ENCODE measurements at places on chromosomes 7 and 10.

DNA sequence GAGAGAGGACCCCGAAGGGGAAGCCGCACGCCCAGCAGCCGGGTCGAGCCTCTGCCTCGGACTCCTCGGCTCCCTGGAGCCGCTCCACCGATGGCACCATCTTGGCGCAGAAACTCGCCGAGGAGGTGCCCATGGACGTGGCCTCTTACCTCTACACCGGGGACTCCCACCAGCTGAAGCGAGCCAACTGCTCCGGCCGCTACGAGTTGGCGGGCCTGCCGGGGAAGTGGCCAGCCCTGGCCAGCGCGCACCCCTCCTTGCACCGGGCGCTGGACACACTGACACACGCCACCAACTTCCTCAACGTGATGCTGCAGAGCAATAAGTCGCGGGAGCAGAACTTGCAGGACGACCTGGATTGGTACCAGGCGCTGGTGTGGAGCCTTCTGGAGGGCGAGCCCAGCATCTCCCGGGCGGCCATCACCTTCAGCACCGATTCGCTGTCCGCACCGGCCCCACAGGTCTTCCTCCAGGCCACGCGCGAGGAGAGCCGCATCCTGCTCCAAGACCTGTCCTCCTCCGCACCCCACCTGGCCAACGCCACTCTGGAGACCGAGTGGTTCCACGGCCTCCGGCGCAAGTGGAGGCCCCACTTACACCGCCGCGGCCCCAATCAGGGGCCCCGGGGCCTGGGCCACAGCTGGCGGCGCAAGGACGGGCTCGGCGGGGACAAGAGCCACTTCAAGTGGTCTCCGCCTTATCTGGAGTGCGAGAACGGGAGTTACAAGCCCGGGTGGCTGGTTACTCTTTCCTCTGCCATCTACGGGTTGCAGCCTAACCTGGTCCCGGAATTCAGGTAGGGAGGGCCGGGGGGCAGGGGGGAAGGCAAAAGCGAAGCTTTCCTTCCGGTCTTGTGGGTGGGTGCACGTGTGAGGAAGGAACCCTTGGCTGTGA is 973 bp downstream of the GPR158 start:
- no peak overlapping the region for H3K4me3 ChIP-seq
- no peak for DNase-seq
- no peak overlapping the region for H3K27ac ChIP-seq
- H3K4me1 ChIP-seq = peaks cover 6% of the 10 kb centered on the region
- H3K36me3 ChIP-seq = peaks cover 2% of the 10 kb centered on the region
- H3K27me3 ChIP-seq = peaks cover 52% of the 10 kb centered on the region

DNA sequence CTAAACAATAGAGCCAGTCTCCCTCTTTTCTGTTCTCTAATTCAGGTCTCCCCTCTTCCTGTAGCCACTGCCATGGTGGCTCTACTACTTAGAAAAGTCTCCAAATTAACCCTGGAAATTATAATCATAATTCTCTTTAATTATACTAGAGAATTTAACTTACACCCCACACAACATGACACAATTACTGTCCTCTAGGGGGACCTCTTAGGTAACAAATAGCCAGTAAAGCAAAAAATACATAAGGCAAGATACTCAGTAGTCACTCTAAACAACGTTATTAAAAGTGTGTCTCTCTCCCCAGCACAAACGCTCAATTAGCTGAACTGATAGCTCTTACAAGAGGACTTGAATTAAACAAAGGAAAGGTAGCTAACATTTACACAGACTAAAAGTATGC is 44.3 kb upstream of the ZNF107 start:
- H3K27me3 ChIP-seq = no peaks in the 10 kb centered on the region
- H3K27ac ChIP-seq = no peak overlapping the region
- peaks cover 3% of the 10 kb centered on the region for H3K36me3 ChIP-seq
- peaks cover 2% of the 10 kb centered on the region for H3K4me1 ChIP-seq

DNA sequence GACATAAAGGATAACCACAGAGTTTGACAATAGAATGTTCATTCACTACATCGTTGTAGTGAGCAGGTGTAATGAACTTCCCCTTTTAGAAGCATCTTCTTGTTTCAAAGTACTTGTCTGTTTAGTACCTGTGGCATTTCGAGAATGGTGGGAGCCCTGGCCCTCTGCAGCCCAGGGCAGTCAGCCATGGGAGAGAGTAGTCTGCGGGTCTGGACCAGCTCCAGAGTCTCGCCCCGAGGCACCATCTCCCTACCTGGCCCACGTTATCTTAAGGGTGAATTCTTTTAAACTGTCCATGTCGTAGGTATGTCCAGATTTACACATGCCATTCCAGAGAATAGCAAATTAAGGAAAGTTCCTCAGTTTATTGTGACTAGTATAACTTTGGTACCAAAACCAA is 99.7 kb downstream of the BMPR1A start:
- no peak for DNase-seq
- peaks cover 9% of the 10 kb centered on the region for H3K36me3 ChIP-seq
- H3K4me3 ChIP-seq = no peak overlapping the region
- H3K27ac ChIP-seq = no peak overlapping the region
- no peaks in the 10 kb centered on the region for H3K4me1 ChIP-seq

DNA sequence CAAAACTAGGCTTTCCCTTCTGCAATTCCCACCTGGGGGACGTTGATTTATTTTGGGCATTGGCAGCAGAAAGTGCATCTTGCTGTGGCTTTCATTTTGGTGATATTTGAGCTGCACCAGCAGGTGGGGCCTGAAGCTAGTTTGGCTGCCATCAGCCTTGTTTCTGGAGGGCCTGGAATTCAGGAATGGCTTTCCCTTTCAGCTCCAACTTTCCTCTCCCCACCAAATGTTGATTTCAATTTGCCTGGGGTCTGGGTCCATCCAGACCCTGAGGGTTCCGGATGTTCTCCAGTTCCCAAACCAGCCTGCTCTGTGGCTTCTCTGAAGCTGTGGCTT is 640.4 kb downstream of the TYW1 start:
- no peak for DNase-seq
- H3K4me1 ChIP-seq = no peaks in the 10 kb centered on the region
- no peaks in the 10 kb centered on the region for H3K27me3 ChIP-seq
- H3K27ac ChIP-seq = no peak overlapping the region
- H3K4me3 ChIP-seq = no peak overlapping the region
- no peaks in the 10 kb centered on the region for H3K36me3 ChIP-seq

DNA sequence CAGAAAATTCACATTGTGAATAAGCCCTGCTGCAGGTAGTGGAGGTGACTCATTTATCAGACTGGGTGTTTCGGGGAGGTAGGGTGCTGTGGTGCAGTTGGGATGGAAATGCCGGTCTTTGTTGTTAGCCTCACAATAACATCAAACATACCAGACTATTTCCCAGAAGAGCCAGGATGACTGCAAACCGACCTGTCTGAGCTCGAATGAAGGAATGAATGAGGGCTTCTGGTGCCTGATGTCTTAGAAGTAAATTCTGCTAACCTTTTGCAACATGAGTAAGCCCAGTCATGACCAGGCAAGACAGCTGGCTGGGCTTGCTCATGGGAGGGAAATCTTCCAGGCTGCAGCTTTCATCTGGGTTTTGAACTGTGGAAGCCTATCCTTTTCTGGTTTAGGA is 2.4 kb upstream of the VDAC2 start:
- H3K27ac ChIP-seq = no peak overlapping the region
- peaks cover 26% of the 10 kb centered on the region for H3K36me3 ChIP-seq
- H3K4me3 ChIP-seq = no peak overlapping the region
- H3K4me1 ChIP-seq = peaks cover 10% of the 10 kb centered on the region
- no peak for DNase-seq

- DNase-seq = no peak
- peaks cover 18% of the 10 kb centered on the region for H3K27me3 ChIP-seq
- H3K36me3 ChIP-seq = peaks cover 4% of the 10 kb centered on the region
- no peaks in the 10 kb centered on the region for H3K4me1 ChIP-seq
Measured at GRCh38 chr10:71366690-71367089, 30.0 kb upstream of the CDH23 start.

DNA sequence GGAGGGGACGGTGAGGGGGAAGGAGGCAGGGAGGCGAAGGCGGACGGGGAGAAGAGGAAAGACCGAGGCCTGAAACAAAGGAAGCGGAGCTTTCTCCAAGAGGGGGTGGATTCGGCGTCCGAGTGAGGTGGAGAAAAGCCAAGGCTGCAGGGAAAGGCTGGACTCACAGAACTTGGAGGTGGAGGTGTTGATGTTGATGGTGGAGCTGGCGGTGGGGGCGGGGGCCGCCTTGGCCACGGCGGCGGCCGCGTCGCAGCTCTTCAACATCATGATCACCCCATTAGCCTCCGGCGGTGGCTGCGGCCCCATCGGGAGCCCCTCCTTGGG is 578 bp downstream of the CACUL1 start:
- H3K27me3 ChIP-seq = no peaks in the 10 kb centered on the region
- peak; percentile 25 for DNase-seq
- H3K4me1 ChIP-seq = peaks cover 47% of the 10 kb centered on the region
- peaks cover 25% of the 10 kb centered on the region for H3K36me3 ChIP-seq

DNA sequence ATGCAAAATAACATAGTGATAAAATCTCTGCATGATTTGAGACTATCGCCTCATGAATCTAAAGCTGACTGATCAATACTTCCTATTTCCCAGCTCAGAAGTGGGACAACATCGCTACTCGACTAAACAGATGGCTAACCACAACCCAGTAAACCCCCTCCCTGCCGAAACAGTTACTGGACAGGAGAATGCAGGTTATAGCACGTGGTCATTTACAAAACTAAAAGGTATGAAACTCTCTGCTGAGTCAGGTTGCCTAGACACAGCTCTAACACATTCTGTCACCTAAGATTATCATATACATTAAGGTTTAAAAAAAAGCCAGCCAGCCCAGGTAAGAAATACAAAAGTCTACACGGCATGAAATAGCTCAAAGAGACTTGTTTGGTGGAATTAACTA is 64.0 kb downstream of the CTBP2 start:
- peaks cover 8% of the 10 kb centered on the region for H3K27me3 ChIP-seq
- H3K36me3 ChIP-seq = no peaks in the 10 kb centered on the region
- H3K27ac ChIP-seq = peak overlapping the region; percentile 69
- no peak for DNase-seq
- H3K4me1 ChIP-seq = peaks cover 4% of the 10 kb centered on the region

DNA sequence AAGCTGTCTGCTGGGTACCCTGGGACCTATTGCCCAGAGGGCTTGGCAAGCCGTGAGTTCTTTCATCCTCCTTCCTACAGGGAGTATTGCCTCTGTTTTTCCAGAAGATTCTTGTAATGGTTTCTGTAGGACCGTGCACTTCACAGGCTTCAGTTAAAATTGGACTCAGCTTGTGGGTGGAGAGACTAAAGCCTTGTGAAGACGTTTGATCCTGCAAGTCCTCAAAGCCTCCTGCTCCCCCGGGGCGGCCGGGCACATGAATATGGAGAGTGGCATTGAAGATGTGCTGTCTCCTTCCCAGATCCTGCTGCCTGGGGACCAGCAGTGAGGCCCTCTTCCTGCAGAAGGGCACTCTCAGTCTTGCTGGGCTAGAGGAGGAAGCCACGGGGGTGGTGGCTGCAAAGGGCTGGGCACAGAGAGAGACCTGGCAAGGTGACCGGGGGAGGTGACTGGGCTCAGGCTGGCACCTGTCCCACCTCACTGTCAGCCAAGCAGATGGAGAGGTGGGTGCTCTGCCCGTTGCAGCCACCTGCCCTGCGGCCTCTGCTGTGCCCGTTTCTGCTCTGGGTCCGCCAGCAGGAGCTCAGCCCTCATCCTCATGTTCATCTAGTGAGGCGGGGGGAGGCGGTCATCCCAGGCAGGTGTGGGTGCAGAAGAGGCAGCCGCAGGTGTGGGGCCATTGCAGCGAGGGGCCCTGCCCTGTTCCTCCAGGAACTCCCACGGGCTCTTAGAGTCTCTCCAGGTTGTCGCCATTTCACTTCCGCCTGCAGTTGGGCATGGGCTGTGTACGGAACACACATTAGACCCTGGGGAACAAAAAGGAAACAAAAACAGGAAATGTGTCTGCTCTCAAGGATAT is 55.7 kb downstream of the TMEM209 start:
- DNase-seq = no peak
- peaks cover 2% of the 10 kb centered on the region for H3K4me1 ChIP-seq
- no peaks in the 10 kb centered on the region for H3K27me3 ChIP-seq
- peaks cover 10% of the 10 kb centered on the region for H3K36me3 ChIP-seq
- no peak overlapping the region for H3K4me3 ChIP-seq

- H3K36me3 ChIP-seq = peaks cover 10% of the 10 kb centered on the region
- peaks cover 13% of the 10 kb centered on the region for H3K4me1 ChIP-seq
- H3K4me3 ChIP-seq = no peak overlapping the region
- no peak for DNase-seq
Measured at GRCh38 chr7:151113344-151114150, 27.3 kb downstream of the AGAP3 start.

GRCh38 chr7:57403601-57404342 is 46.2 kb upstream of the ZNF716 start:
- peaks cover 4% of the 10 kb centered on the region for H3K36me3 ChIP-seq
- no peaks in the 10 kb centered on the region for H3K4me1 ChIP-seq
- H3K4me3 ChIP-seq = no peak overlapping the region

GRCh38 chr7:100823534-100823933 is 3.8 kb downstream of the EPHB4 start:
- H3K27me3 ChIP-seq = peaks cover 59% of the 10 kb centered on the region
- no peaks in the 10 kb centered on the region for H3K36me3 ChIP-seq
- DNase-seq = no peak
- H3K4me3 ChIP-seq = no peak overlapping the region
- no peak overlapping the region for H3K27ac ChIP-seq

DNA sequence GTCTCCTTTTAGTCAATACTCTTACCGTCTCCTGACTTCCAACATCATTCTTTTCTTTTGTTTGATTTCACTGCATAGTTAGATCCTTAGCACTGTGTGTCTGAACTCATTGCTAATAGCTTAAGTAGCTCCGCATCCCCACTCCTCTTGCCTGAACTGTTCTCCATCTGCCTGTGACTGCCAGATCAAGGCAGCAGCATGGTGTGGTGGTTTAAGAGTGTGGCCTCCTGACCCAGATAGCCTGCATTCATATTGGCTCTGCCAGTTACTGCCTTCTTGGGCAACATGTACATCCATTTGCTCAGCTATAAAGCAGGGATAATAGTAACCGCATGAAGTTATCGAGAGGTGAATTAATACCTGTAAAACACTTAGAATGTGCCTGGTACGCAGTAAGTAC is 50.8 kb downstream of the SUFU start:
- H3K27me3 ChIP-seq = no peaks in the 10 kb centered on the region
- H3K4me1 ChIP-seq = peaks cover 3% of the 10 kb centered on the region
- peaks cover 10% of the 10 kb centered on the region for H3K36me3 ChIP-seq
- no peak for DNase-seq
- no peak overlapping the region for H3K27ac ChIP-seq
- no peak overlapping the region for H3K4me3 ChIP-seq

GRCh38 chr7:43537765-43538403 is 45.0 kb upstream of the STK17A start:
- H3K4me3 ChIP-seq = no peak overlapping the region
- DNase-seq = no peak
- H3K27me3 ChIP-seq = peaks cover 32% of the 10 kb centered on the region
- no peaks in the 10 kb centered on the region for H3K36me3 ChIP-seq
- H3K4me1 ChIP-seq = peaks cover 2% of the 10 kb centered on the region

GRCh38 chr10:28681291-28681763 is 4.0 kb downstream of the BAMBI start:
- H3K4me3 ChIP-seq = no peak overlapping the region
- no peak for DNase-seq
- H3K27ac ChIP-seq = no peak overlapping the region
- no peaks in the 10 kb centered on the region for H3K36me3 ChIP-seq

DNA sequence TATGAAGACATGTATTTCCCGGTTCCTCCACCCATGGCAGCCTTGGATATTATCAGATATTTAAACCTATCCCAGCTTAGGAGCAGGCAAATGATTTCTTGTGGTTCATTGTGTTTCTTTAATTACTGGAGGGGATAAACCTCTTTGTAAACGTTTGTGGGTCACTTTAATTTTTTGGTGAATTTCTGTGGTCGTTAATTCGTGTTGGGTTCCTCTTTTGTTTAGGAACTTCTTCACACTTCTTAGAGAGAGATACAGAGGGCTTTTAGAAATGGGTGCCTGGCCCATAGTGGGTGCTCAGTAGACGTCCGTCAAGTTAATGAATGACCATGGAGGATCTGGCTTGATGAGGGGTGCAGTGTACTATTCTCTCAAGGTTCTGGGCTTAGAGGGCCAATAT is 27.2 kb upstream of the NUB1 start:
- H3K27ac ChIP-seq = no peak overlapping the region
- no peaks in the 10 kb centered on the region for H3K27me3 ChIP-seq
- H3K4me1 ChIP-seq = no peaks in the 10 kb centered on the region
